ENCODE measurements at places on chromosomes 3 and 15.
A peak's percentile ranks its signal among the peaks of the same experiment; 100 is the strongest.

GRCh38 chr3:197025736-197026480, 3.7 kb downstream of the MELTF start:
- DNase-seq: no peak

DNA sequence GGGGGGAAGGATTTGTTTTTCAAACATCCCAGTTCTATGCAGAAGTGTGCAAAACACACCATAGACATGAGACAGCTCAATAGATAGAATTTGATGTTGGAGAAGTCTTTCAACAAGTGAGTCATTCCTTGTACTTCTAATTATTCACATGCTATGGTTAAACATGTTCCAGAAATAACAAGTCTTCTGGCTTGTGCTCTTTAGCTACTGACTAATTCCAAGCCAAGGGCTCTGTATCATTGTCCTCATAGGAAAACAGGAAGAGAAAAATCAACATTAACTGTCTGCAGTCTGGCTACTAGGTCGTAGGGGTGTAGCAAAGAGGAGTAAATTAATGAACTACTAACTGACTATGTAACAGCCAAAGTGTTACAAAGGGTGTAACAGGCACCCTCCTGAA, 25.8 kb downstream of the LDHAL6B start:
- DNase-seq: no peak

GRCh38 chr3:143835312-143835711, 13.0 kb downstream of the SLC9A9 start:
- DNase-seq: no peak

DNA sequence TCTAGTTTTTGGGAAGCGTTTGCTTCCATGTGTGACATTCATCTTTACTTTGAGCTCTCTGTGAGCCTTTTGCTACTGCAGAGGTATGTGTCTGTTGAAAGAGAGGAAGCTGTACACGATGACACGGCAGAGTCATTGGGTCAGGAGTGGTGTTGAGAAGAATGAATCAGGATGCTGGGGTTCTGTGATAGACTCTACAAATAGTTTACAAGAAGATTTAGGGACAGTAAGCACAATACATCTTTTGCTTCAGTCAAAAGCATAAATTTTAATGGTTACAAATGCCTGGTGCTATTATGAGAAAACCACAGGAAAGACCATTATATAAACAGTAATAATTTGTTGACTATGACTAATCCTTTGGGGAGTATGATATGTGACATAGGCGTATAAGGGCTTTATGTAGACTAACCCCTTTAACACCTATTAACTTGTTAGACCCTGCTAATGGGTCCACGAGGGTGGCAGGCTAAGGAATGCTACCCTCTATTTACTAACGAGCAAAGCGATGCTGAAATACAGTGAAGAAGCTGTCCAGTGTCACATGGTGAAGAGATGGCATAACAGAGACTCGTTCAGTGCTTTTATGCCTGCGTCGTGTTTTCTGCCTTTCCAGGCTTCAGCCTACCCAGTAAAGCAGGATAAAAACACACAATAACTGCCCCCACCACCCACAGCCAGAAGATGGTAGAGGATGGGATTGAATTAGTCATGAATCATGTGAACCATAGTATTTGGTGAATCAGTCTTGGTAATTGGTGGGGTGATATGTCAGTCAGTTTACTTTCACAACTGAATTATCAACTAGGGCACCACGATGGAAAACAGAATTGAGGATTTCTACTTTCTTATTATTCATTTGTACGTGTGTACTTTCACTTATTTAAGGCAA, 118.8 kb downstream of the LPP start:
- DNase-seq: no peak

GRCh38 chr3:172513488-172513887, 9.7 kb downstream of the TNFSF10 start:
- no peak for DNase-seq

GRCh38 chr15:41804361-41804760, 23.5 kb upstream of the JMJD7 start:
- peak; percentile 45 for DNase-seq

- DNase-seq: no peak
These were observed 17.5 kb downstream of the FHIT start for GRCh38 chr3:61233746-61234145.

- no peak for DNase-seq
These were observed 70.4 kb downstream of the FOXP1 start for GRCh38 chr3:71513081-71513480.

- DNase-seq: peak; percentile 39
These were observed 669.0 kb downstream of the FHIT start for GRCh38 chr3:60582288-60582687.

DNA sequence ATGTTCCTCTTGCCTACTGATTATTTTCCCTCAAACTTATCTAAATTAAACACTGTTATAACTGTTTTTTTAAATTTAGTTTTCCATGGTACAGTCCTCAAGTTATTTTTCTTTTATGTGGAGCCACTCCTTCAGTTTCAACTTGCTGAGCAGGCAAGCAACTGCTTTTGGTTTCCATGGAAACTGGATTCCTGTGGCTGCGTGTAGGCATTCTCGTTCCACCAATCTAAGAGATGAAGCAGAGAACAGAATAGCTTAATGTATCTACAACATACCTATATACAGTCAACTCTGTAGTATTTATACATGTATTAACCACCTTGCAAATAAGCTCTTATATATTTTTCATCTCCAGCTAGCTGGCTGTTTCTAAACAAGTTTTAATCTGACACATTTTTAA, 25.8 kb upstream of the ANXA2 start:
- peak; percentile 84 for DNase-seq

GRCh38 chr15:75565062-75565970, 13.8 kb downstream of the PTPN9 start:
- no peak for DNase-seq

DNA sequence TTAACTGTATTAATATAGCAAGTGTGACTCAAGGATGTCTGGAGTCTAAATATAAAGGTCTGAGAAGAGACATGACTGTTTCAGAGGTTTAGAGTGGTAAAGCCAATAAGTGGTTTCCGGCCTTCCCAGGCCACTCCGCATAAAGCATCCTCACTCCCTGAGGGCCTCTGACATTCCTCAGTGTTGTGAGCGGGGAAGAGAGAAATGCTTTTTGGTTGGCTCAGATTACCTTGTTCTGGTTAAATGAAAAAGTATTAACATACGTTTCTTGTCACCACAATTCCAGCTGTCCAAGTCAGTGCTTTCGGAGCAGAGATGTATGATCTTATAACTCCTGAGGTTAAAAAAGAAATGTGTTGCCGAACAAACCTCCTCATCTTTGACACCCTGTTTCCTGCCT, 103.8 kb downstream of the RBMS3 start:
- DNase-seq: no peak

DNA sequence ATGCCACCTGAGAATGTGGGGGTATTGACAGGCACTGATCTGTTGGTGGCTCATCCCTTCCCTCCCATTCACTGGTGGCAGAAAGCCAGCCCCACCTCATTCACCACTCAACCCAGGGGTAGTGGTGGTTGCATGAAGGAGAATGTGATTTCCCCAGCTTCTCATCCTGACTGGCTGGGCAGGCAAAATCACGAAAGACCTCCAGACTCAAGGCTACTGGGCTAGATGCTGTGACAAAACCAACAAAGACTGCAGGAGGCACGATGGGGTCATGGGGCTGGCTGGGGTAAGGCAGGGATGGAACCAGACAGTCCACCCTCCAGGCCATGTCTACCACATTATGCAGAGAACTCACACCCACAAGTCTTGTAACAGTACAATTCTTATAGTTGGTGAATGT, 33.9 kb downstream of the FSTL1 start:
- DNase-seq: no peak
